Sigmoid colon (tissue), 7 donors: ENCODE measurements at places on chromosomes 11 and 22. TPM values are rescaled to one million over a fixed set of nuclear protein-coding genes. Genes with fewer than 3 reads are reported as not detected.

DNA sequence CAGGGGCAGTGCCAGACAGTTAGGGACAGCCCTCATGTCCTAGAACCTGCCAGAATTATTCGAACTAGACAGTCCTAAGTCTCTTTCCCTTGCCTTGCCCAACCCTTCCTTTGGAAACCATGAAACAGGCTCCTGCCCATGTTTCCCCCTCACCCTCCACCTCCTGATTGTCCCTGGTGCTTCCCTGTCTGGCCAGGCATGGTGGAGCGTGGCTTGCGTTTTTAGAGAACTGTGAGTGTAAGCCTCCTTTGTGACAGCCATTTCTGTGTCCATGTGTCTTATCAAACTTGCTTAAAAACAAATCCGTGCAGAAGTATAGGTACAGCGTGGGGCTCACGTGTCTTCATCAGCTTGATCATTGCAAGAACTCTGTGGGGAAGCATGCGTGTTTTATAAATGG, 54.9 kb downstream of the MPPED1 start:
- DNase-seq, result no peak

GRCh38 chr11:34601085-34601444, 19.8 kb upstream of the EHF start:
- no peak for DNase-seq

GRCh38 chr11:78428266-78428636, 10.6 kb upstream of the GAB2 start:
- DNase-seq, result no peak

DNA sequence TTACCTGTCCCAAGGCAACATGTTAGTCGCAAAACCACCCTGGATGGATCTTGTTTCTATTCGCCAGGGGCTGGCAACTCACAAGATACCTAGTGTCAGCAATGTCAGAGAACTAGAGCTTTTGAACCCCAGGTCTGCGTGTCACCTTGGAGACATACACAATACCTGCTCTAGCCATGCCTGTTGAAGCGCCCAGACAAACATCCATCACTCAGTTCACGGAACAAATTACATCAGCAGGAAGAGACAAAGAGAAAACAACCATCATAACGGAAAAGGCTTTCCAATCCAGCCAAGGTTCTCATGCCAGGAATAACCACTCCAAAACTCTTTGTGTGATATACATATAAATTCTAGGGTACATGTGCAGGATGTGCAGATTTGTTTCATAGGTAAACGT, 2.2 kb downstream of the CD59 start:
- no peak for DNase-seq

DNA sequence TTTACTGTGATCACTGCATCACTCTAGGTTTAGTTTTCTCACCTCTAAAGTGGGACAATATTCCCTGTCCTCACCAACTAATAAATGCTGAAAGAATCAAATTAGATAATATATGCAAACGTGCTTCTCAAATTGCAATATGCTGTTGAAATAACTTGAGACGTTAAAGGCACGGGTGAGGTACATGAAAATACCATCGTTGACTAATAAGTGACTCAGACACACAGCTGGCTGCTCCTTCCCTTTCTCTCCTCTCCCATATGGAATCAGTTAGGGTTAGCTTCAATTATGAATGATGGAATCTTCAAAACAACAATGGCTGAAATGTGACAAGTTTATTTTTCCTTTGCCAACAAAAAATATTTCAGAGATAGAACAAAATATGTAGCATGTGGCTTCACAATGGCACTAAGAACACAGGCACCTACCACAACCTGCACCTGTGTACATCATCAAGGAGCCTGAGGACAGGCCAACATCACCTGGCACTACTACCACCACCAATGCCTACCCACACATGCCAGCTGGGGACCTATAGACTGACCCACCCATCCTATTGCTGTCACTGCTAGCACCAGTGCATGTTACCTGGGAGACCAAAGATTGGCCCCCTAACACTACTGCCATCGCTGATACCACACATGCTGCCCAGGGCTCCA, 13.7 kb downstream of the GDPD4 start:
- DNase-seq, result no peak

DNA sequence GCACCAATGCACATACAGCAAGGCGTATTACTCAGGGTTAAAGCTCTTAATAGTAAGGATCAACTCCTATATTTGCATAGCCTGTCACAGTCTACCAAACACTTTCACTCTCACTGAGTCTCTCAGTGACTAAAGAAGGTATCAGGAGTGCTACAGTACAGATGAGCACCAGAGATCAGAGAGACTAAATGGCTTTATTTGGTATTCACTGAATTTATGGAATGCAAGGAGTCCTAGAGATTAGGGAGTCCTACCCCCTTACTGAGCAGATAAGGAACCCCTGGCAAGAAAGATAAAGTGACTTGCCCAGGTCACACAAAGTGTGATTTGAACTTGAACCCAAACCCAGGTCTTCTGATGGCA, 396.4 kb upstream of the CCDC90B start:
- no peak for DNase-seq

GRCh38 chr11:72743321-72744221, 8.6 kb downstream of the ARAP1 start:
- no peak for DNase-seq

DNA sequence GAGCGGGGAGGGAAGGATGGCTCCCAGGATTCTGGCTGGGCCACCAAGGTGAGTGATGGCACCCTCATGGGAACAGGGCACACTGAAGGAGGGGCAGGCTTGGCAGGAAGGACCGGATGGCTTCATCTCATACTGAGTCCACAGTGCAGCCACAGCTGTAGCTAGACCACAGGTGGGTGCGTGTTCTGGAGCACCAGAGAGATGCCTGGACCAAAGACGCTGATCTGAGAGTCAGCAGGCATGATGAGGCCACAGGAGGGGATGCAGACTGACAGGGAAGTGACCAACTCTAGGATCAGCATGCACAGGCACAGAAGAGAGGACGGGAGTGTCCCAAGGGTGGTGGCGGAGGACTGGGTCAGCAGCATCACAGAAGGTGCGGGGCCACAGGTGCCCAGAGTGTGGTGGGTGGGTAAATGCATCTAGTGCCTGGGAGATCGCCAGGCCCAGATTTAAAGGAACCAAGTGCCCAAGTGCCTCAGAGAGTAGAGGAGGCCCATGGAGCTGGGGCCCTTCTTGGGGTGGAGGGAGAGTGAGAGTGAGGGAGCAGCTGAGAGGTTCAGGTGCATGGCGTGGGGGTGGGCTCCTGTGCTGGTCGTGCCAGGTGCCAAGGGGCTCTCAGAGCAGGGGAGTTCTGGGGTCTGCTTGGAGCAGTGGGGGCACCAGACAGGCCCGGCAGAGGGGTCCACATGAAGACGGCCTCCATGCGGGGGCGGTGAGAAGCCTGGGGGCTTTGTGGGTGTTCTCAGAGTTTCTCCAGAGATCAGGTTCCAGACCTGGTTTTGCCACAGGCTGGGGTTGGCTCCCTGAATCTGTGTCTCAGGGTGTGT, 113.7 kb downstream of the CEP164 start:
- DNase-seq, result no peak

- no peak for DNase-seq
Measured at GRCh38 chr11:73551677-73552076, 46.2 kb downstream of the FAM168A start.

GRCh38 chr22:26642465-26643417, 14.6 kb upstream of the MIAT start:
- DNase-seq, result no peak

GRCh38 chr11:19117760-19118097, 761 bp downstream of the ZDHHC13 start:
- no peak for DNase-seq

DNA sequence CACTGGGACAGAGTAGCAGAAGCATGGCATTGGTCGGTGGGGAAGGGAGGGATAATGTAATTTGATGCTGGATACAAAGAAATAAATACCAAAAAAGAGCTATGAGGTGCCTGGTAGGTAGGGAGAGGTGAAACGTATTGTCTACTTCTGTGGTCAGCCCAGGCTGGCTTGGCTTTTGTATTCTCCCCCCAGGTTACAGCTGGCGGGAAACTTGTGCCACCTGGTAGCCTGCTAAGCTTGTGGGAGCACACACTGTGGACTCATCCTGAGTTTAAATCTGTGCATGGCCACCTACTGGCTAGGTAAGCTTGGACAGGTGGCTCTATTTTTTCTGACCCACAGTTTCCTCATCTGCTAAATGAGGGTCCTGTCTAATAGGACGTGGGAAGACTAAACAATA, 165.2 kb upstream of the E2F8 start:
- no peak for DNase-seq

DNA sequence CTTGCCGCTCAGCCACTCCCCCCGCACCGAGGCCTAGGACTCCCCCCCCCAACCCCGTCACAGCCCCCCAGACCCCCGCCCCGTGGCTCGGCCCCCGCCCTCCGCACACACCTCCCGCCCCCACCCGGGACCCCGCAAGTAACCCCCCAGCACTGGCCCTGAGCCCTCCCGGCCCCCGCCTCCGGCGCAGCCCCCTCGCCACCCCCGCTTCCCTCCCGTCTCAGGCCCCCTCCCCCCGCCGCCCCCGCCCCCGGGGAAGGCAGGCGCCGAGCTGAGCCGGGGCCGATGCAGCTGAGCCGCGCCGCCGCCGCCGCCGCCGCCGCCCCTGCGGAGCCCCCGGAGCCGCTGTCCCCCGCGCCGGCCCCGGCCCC, 1.5 kb downstream of the SHANK3 start:
- DNase-seq, result no peak

DNA sequence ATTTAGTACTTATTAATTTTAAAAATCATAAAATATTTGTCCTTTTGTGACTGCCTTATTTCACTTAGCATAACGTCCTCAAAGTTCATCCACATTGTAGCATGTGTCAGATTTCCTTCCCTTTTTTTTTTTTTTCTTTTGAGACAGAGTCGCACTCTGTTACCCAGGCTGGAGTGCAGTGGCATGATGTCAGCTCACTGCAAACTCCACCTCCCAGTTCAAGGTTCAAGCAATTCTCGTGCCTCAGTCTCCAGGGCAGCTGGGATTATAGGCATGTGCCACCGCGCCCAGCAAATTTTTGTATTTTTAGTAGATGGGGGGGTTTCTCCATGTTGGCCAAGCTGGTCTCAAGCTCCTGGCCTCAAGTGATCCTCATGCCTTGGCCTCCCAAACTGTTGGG, 10.6 kb downstream of the RAB6A start:
- no peak for DNase-seq

DNA sequence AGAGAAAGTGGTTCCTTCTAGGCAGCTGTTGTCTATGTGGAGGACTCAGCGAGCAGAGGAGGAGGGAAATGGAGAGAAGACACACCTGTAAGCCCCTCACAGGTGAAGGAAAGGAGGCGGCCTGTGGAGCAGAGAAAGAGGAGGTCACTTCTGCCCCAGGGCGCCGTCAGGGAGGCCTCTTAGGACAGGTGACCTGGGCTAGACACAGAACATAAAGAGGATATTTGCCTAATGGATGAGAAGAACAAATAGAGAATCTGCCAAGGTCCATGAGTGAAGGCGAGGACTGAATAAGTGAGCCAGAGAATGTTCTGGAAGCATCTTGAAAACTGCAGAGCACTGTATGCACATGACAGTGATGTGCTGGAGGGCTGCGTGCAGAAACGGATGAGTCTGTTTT, 2.2 kb upstream of the SCUBE1 start:
- DNase-seq, result no peak

GRCh38 chr11:14905104-14906033, 13.3 kb upstream of the CYP2R1 start:
- peak; percentile 72 for DNase-seq

GRCh38 chr11:14898906-14899305, 6.9 kb upstream of the CYP2R1 start:
- no peak for DNase-seq

DNA sequence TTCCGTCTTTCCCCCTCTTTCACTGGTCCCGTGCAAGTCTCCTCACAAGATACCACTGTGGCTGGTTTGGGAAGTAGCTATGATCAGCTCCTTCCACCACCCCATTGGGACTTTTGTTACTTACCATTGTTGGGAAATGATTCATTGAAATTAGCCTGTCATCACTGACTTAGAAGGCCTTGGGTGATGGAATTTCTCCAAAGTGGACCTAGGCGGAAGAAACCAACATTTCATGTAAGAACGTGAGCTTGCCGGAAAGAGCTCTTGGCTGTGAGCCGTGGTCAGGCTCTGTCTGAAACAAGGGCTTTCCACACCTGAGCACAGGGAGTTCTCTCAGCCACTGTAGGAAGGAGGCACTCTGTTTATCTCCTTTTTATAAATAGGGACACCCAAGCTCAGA, 23.5 kb upstream of the CRYBB3 start:
- no peak for DNase-seq

DNA sequence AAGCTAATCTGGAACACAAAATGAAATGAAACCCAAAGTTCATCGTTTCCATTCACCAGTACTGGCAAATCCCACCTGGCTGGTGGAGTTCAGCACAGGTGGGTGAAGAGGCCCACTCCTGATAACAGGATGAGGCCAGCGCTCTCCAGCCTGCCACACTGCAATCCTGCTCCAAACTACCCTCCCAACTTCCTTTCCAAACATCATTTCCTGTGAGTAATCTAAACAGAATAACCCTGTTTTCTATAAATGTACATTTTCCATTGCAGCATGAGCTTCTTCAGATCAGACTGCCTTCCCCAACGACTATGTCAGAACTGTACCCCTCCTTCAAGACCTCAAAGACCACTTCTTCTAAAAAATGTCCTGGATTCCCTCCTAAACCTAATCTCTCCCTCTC, 15.9 kb upstream of the NFRKB start:
- DNase-seq, result no peak

- no peak for DNase-seq
Measured at GRCh38 chr11:89405629-89406028, 85.5 kb downstream of the NOX4 start.

DNA sequence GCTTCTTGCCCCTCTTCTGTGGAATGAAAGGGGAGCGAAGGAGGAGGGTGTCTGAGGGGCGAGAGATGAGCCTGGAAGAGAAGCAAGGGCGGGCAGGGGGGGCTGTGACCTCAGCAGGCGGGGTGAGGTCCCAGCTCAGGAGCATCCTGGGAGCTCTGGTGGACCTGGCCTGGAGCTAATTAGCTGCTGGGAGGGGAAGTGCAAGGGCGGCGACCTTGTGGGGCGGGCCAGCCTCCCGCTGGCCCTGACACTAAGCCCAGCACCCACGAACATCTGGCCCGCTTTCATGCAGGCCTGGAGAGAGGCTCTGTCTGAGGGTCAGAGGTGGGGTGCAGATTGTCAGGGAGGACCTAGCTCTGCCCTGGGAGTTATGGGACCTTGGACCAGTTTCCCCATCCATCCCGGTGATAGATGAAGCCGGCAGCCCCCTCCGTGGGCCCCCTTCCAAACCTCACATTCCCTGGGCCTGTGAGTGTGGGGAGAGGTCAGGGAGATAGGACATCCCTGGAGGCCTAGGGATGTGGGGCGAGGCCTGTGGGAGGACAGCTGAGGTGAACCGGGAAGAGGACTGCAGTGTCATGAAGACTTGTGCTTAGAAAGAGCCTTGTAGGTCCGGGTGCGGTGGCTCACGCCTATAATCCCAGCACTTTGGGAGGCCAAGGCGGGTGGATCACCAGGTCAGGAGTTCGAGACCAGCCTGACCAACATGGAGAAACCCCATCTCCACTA, 28.5 kb upstream of the CD82 start:
- no peak for DNase-seq

The RASL10A gene
- 0.33 TPM for total RNA-seq

The BATF2 gene
- 4.1 TPM for total RNA-seq

The H19 gene
- total RNA-seq, result 349 TPM

The TREH gene
- not detected for total RNA-seq

The TMEM258 gene
- 64.7 TPM for total RNA-seq

The TMEM121B gene
- total RNA-seq, result not detected

The C11orf52 gene
- total RNA-seq, result not detected

The ATL3 gene
- 115 TPM for total RNA-seq

The LYVE1 gene
- 41.5 TPM for total RNA-seq

The ABCG4 gene
- under 0.01 TPM for total RNA-seq

The CTR9 gene
- 18.4 TPM for total RNA-seq

The CREBZF gene
- 50.3 TPM for total RNA-seq
